AML-193 (cell line): ENCODE measurements at places on chromosomes 7 and 10.

GRCh38 chr10:15585303-15585715, 134.4 kb downstream of the ITGA8 start:
- DNase-seq = peak; percentile 46

DNA sequence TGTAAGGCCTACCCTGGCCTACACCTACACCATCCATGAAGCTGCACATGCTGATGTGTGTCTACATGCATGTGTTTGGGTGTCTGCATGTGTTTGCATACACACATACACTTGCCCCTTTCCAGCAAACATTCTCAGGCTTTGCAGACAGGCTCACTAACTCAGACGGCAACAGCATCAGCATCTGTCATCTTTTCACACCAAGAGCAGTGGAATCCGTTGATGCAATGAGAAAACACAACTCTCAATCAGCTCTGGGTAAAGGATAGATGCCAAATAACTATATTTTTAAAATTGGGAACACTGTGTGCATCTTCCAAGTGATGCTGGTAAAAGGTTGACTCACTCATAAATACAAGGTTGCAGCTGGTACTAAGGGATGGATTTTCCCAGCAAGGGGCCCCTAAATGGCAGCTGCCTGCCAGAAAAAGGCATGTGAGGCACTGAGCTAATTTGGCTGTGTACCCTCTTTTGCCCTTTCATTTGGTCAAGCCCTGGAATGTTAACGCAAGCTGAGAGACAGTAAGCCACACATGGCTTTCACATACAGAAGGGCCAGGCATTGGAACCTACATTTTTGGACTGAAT, 296.3 kb upstream of the NPSR1 start:
- no peak for DNase-seq

DNA sequence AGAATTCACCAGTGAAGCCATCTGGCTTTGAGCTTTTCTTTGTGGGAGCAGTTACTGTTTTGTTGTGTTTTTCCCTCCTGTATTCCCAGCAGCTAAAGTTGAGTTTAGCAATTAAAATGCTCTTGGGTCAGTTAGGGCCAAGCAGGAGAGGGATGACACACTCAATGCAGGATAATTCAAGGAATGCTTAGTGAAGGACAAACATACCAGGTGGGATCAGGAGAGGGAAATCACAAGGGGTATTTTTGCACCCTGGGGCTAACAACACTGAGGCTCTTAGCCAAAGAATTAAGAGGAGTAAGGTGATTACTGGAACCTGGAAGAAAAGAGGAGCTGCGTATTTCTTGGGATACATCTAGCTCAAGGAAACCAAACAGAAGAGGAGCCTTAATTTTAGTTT, 82.4 kb upstream of the KCND2 start:
- no peak for DNase-seq

GRCh38 chr7:157690833-157691585, 354.2 kb downstream of the DNAJB6 start:
- DNase-seq = no peak

DNA sequence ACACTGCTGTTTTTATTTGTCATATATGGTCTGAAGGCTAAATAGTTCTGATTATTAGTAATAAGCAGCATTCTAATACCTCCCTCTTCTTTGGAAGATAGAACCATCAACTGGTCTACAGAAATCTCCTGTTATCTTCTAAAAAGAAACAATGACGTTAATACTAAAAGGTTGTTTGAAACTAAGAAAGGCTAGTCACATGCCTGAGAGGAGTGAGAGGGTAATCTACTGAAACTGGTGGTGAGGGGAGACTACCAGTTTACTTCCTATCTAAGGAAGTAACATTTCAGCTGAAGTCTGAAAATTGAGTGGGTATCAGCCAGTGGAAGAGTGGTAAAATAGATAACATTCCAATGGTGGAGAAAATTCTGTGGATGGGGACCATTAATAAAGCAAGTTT, 48.4 kb downstream of the FGFBP3 start:
- DNase-seq = no peak

- no peak for DNase-seq
These were observed 35.2 kb downstream of the GBF1 start for GRCh38 chr10:102280397-102281101.

DNA sequence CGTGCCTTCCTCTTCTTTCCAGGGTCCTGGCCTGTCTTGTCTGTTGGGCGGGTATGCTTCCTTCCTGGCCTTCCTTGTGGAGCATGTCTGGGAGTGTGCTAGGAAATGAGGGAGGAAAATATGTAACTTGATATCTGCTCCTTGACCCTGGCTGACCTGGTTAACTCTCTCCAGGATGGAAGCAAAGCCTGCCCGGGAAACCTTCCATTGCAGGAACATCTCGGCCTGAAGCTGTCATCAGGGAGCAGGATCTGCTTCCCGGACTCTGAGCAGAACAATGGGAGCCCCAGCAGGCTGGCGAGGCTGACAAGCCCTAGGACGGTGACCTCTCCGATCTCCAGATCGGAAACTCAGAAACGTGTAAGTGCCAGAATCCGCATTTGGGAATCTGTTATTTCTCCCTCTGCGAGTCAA, 340.3 kb downstream of the FRMD4A start:
- DNase-seq = no peak

DNA sequence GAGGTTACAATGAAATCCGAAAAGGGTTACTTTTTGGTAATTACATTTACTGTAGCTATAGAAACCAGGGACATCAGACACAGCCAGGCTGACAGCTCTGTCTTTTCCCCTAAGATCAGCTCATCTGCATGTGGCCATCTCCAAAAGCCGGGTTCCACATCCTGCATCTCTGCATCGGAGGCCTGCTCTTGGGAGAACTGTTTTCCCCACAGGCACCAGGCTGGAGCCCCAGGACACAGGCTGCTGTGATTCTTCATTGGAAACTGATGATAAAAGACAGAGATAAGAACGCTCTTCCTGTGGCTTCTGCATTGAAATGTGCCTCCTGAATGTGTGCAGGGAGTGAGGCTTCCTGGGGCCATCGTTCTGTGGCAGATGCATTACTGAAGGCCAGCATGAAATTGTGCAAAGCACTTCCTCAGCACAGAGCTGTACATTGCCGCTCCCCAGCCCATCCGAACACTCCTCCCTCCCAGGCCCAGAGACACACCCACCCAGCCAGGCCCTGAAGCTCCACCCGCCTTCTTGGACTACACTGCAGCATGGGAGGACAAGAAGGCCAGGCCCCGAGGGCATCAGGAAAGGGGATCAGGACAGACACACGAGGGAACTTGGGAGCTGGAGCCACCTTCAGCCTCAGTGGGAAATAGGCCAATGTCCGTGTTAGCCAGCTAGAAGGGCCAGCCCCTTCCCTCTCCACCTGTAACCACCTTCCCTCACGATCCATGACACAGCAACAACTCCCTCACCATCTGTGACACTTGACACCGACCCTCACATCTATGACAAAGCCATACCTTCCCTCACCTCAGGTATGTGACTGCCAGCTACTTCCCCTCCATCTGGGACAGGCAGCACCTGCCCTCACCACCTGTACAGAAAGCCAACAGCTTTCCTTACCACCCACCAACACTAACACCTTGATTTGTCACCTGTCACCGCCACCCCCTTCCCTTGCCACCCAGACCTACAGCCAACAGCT, 113.2 kb downstream of the GRID1 start:
- DNase-seq = no peak

- no peak for DNase-seq
These were observed 112.1 kb upstream of the AFAP1L2 start for GRCh38 chr10:114516356-114516755.

DNA sequence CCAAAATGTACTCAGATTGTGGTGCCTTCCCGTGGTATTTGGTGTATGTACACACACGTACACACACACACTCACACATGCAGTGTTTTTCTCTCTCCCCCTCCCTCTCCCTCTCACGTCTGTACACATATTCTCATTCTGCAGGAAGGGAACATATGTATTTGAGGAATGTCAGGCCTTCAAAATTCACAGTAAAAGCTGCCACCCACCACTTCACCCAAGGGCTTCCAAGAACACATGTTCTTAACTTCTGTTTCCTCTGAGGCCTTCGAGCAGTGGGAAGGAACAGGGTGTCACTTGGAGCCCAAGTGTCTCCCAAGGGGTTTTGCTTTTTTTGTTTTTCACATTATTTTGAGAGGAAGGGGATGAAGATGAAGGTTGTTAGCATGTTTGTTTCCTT, 198.9 kb downstream of the TCF7L2 start:
- no peak for DNase-seq

- no peak for DNase-seq
These were observed 36.8 kb upstream of the NUB1 start for GRCh38 chr7:151304856-151305255.

DNA sequence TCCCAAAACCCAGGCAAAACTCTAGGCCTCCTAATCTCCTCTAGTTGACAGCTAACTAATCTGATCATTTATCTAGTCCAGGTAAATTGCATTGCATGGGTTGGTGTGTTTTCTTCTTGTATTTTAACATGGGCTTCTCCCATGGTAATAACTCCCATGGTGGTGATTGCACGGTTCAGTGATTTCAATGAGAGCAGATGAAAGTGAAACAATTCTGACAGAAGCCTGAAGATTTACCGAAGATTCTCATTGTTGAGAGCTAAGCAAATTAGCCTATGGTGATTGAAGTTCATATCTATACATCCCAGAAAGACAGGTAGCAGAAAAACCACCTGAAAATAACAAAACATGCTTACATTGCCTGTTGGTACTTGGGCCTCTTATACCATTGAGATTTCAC, 26.6 kb upstream of the LIPN start:
- DNase-seq = no peak

DNA sequence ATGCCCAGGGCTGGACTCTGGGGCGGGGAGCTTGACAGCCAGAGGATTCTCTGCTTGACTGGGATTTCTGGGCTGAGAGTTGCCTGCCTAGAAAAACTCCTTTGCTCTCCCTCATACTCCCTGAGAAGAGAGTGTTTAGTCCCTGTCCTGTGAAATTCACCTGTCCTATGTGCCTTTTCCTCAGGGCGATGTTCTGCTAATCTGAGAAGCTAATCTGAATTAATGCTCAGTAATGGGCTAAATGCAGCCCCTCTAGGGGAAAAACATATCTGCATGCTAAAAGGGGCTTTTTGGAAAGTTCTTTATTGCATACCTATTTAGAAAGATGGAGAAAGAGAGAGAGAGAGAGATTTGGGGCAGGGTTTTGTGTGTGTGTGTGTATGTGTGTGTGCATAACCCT, 454.4 kb downstream of the GATA3 start:
- no peak for DNase-seq

GRCh38 chr10:74190494-74190893, 39.5 kb downstream of the ADK start:
- DNase-seq = no peak

DNA sequence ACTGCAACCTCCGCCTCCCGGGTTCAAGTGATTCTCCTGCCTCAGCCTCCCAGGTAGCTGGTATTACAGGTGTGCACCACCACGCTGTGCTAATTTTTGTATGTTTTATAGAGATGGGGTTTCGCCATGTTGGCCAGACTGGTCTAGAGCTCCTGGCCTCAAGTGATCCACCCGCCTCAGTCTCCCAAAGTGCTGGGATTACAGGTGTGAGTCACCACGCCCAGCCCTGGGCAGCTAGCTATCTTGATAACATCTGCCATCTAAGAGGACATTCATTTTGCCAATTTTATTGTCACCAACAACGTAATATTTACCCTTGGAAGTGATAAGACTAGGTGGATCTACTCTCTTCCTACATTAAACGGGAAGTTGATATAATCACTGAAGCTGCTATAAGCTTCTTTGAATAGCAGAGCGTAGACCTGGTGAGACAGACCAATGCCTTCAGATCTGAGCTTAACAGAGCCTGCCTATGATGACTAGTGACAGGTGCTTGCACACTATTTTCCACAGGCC, 39.7 kb upstream of the SLC35B4 start:
- no peak for DNase-seq

DNA sequence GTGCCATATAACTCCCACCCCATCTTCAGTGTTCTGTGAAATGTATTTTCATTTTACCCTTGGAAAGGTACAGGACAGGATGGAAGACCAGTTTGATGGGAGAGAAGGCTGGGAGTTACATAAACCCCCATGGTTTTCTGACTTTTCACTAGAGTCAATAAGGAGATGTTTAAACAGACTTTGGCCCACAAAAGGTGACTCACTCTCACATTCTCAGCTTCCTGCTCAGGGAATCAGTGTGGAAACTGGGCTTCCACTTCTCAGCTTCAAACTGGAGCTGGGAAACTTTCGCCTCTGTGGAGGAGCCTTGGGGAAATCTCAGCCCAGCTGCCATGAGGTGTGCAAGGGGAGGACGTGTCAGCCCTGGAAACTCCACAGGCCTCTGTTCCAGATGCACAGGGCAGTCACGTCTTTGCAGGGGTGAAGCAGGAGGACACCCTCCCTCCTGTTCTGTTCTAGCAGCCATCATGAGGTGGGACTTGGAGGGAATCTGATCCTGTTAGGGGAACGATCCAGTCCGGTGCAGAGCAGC, 560.5 kb upstream of the GALNT17 start:
- DNase-seq = no peak

DNA sequence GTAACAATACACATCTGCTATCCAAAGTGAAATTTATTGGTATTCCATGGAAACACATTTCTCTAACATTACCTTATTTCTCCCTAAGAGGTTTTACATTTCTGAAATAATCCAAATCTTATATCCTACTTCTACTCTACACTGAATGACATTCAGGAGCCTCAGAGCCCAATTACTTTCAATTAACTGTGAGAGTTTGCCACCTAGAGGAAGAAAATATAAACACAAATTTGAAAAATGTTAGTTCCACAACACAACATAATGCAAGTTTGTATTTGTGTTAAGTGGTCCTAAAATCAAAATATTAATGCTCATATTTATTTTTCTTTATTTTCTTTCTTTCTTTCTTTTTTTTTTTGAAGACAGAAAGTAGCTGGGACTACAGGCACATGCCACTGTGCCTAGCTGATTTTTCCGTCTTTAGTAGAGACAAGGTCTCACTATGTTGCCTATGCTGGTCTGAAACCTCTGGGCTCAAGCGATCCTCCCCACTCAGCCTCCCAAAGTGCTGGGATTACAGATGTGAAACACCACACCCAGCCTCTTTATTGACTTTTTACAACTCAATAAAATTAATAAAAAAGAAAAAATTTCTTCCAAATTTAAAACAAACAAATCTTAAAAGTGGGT, 46.0 kb downstream of the ATAD1 start:
- peak; percentile 20 for DNase-seq

- DNase-seq = no peak
These were observed 68.4 kb downstream of the CREB3L2 start for GRCh38 chr7:137933270-137934017.

DNA sequence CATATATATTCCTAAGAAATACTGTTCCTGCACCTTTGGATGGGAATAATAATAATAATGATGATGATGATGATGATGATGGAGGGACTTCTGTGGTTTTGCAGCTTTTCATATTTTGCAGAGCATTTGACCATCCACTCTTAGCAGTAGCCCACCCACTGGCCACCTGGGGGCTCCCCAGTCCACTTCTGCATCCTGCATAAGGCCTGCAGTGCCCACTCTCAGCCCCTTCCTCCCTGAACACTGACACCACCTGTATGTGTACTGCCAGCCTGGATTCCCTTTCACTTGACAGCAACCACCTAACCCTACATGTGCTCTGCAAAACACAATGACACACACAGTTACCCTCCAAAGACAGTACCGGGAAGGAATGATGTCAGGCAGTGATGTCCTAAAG, 131.4 kb downstream of the ADAM12 start:
- DNase-seq = no peak
